ENCODE measurements at places on chromosomes 4 and X. TPM values are rescaled to one million over a fixed set of nuclear protein-coding genes. Genes with fewer than 3 reads are reported as not detected.

Gene GPR82
- not detected for polyA plus RNA-seq

Gene RIPPLY1
- polyA plus RNA-seq: not detected

Gene SLC34A2
- 3.2 TPM for polyA plus RNA-seq

Gene FGA
- polyA plus RNA-seq: not detected

Gene CLGN
- 0.63 TPM for polyA plus RNA-seq

Gene SLC9A7
- 9.0 TPM for polyA plus RNA-seq

Gene VSIG4
- not detected for polyA plus RNA-seq

Gene PITX2
- polyA plus RNA-seq: 0.09 TPM

Gene CTSO
- 0.39 TPM for polyA plus RNA-seq

Gene GDPD2
- polyA plus RNA-seq: 68.3 TPM

Gene CT45A3
- not detected for polyA plus RNA-seq

Gene TMEM35A
- 3.9 TPM for polyA plus RNA-seq

Gene TCP11X2
- polyA plus RNA-seq: not detected

Gene PNMA3
- 4.7 TPM for polyA plus RNA-seq

Gene GAGE1
- polyA plus RNA-seq: not detected

Gene MAGEA1
- not detected for polyA plus RNA-seq

Gene XG
- polyA plus RNA-seq: 0.33 TPM

Gene IL2
- not detected for polyA plus RNA-seq

Gene PARM1
- 2.0 TPM for polyA plus RNA-seq

Gene PNPLA4
- polyA plus RNA-seq: 18.2 TPM

Gene FUNDC2
- 58.9 TPM for polyA plus RNA-seq

Gene EPGN
- polyA plus RNA-seq: not detected

Gene MAML3
- 2.7 TPM for polyA plus RNA-seq

Gene PRAF2
- polyA plus RNA-seq: 18.9 TPM

Gene PRKG2
- polyA plus RNA-seq: 0.24 TPM

Gene ODAM
- polyA plus RNA-seq: 0.21 TPM

Gene TLR2
- 1.3 TPM for polyA plus RNA-seq

Gene SFRP2
- 108 TPM for polyA plus RNA-seq

Gene MAGED2
- polyA plus RNA-seq: 83.3 TPM

Gene SOWAHB
- 0.15 TPM for polyA plus RNA-seq

Gene GABRQ
- 6.2 TPM for polyA plus RNA-seq

Gene CABS1
- polyA plus RNA-seq: not detected

Gene EFHC2
- polyA plus RNA-seq: 0.91 TPM

Gene CT45A1
- polyA plus RNA-seq: not detected

Gene GAGE2A
- not detected for polyA plus RNA-seq

Gene GALNT7
- 11.1 TPM for polyA plus RNA-seq

Gene GAGE12J
- polyA plus RNA-seq: not detected

Gene LARP7
- polyA plus RNA-seq: 9.3 TPM

Gene HTN3
- polyA plus RNA-seq: not detected

Gene TBC1D8B
- 0.71 TPM for polyA plus RNA-seq

Gene IQSEC2
- 11.6 TPM for polyA plus RNA-seq

Gene RASL11B
- 49.8 TPM for polyA plus RNA-seq
